ENCODE measurements at places on chromosomes 7 and 10.

- DNase-seq: no peak
Measured at GRCh38 chr7:2771274-2771731, 72.8 kb downstream of the GNA12 start.

DNA sequence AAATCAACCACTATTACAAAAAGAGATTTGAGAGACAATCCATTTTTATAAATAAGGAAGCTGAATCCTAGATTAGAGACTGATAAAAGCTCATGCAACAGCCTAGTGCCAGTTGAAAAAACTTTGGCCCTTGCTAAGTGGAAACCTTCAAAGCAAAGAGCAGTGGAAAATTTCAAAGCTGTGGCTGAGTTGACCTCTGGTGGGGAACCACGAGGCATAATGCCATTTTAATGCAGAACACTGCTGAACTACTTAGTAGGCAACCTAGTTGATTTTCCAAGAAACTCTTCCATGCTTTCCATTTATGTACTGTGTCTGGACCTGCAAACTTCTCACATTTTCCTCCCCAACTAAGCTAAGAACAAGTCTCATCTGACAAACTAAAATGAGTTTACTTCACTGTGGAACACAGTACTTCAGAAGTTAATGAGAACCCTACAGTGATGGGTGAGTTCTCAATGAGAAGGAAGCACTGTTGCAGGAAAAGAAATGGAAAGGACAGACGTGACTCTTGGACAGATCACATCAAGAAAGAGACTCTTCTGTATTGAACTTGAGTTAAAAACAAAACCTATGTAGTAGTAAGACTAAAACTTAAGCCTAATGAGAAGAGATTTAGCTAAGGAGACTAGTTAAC is 19.5 kb downstream of the FZD9 start:
- DNase-seq: no peak

GRCh38 chr10:113894581-113894980 is 40.1 kb downstream of the NHLRC2 start:
- DNase-seq: no peak

DNA sequence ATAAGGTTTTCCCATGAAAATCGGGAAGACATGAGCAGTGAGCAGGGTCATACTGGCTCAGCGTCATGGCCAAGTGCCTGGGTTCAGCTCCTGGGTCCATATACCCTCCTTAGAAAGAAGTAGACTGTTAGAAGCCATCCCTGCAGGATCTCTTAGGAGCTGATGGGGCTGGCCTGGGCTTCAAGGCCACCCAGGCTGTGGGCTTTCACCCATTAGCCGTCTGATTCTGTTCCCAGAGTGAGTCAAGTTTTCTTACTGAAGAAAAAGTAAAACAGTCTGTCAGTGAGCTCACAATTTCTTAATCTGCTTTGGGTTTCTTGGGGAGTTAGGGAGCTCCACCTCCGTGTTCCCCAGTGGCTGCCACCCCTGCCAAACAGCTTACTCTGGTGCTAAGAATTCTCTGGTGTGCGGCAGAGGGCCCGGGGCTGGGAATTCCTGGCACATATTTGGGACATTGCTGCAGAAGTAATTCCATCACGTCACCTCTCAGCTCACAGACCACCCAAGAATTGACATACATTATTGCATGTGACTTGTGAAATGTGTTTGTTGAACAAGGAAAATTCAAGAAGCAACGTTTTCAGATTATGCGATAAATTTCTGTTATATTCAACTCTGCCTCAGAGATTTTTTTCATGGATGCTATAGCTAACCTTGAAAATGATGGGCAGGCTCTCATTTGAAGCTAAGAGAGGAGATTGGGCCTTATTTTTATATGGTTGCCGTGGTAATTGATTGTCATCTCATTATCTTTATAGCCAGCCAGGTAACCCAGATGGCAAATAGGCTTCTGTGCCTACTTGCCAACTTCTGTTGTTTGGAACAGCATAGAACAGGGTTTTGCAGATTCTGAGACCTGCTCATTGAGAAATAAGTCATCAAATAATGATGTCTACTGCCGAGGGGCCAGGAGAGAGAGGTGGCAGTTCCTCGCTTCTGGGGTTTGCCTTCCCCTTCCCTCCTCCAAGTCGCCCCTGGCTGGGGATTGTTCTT is 166.4 kb downstream of the CHN2 start:
- DNase-seq: no peak

DNA sequence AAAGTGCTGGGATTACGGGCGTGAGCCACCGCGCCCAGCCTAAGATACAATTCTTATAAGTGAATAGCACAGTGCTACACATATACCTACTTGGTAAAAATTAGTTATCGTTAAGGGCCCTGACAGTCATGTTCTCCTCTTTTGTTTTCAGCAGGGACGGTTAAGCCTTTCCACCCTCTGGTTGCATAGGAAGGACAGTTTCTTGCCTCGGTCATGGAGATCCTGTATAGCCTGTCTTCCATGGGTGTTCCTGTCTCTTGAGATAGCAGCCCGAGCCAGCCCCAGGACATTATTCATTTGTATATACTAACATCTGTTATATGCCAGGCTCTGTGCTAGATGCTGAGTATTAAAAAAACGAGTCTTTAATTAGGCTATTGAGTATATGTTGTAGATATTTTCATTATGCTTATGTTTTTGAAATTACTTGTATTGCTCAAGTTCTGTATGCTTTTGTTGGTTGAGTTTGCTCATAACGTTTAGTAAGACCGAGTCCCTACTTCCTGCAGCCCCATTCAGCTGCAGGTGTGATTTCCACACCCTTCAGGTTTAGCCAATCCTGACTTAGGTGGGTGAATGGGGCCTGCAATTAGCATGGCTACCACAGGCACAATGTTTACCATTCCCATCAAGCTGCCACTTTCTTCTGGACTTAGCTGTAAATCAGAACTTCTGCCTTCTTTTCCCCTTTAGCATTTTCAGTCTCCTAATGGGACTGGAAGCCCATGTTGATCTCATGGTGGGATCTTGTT is 24.8 kb downstream of the CCSER2 start:
- DNase-seq: no peak

GRCh38 chr10:79286318-79286951 is 60.8 kb upstream of the PPIF start:
- DNase-seq: peak; percentile 100

DNA sequence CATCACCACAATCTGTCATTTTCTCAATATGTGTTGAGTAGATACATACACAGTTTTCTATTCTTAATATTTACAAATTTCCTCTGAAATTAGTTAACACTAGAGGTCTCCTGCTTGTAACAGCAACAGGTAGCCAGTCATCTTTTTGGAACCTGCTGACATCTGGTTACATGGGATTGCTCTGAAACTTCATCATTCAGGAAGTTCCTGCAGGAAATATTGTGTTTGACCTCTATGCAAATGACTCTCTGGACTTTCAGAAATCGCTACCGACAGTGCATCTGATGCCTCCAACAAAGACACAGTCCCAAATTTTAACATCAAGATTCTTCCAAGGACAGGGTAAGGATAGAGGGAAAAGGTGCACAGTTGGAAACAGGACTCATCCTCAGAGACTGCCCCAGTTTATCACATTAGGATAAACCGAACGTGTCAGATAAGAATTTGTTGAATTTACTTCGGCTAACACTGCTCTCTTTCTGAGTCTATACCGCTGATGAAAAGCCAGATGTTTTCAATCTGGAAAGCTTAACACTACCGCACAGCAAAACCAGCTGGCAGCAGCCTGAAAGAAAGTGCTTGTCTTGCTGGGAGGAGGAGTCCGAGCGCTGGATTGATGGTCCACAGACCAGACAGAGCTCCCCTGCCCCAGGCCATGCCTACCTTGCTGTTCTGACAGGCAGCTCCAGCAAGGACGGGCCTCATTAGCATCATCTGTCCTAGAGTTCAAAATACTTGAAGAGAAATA is 633.4 kb downstream of the PARD3 start:
- no peak for DNase-seq

DNA sequence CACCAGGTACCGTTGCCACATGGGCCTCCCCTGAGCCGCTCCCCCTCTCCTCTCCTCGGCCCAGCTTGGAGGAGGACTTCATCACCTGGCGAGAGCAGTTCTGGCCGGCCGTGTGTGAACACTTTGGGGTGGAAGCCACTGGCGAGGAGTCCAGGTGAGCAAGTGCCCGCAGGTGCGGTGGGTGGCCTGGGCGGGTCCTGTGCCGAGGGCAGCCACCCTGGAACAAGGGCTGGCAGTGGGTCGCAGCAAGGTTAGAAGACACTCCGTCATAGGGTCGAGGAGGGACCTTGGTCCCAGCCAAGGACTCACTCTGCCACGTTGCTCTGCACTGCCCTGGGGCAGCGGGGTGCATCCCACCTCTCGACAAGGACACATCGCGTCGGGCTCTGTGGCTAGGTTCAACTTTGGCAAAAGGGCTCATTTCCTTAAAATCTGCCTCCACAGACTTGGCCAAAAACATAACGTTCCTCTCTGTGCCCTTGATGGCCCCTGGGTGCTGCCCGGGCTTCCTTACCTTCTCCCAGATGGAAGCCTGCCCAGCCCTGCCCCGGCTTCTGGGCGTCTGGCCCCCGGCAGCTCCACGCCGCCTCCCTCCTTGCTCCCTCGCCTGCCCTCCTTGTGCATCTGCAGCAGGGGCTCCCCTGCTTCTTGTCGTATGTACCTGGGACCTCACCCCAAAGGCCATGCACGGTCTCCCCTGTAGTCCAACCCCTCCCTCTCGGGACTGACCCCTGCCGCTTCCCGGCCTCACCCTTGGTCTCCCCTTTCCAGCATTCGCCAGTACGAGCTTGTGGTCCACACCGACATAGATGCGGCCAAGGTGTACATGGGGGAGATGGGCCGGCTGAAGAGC is 12.7 kb downstream of the TMEM120A start:
- DNase-seq: no peak

All from CD14-positive monocyte (primary cell).